Foreskin keratinocyte (primary cell): ENCODE measurements at places on chromosomes 5 and 9. TPM values are rescaled to one million over a fixed set of nuclear protein-coding genes. Genes with fewer than 3 reads are reported as not detected.

- no peak for DNase-seq
These were observed 16.3 kb upstream of the OLFM1 start for GRCh38 chr9:135070964-135071735.

GRCh38 chr5:158543539-158544387 lies 556.0 kb downstream of the EBF1 start:
- no peak for DNase-seq

GRCh38 chr9:28967226-28967625 lies 1393.9 kb upstream of the C9orf72 start:
- DNase-seq = no peak

- no peak for DNase-seq
These were observed 1.2 kb downstream of the RPS14 start for GRCh38 chr5:150448334-150448733.

GRCh38 chr9:98215271-98215670 lies 22.8 kb upstream of the CORO2A start:
- DNase-seq = no peak

DNA sequence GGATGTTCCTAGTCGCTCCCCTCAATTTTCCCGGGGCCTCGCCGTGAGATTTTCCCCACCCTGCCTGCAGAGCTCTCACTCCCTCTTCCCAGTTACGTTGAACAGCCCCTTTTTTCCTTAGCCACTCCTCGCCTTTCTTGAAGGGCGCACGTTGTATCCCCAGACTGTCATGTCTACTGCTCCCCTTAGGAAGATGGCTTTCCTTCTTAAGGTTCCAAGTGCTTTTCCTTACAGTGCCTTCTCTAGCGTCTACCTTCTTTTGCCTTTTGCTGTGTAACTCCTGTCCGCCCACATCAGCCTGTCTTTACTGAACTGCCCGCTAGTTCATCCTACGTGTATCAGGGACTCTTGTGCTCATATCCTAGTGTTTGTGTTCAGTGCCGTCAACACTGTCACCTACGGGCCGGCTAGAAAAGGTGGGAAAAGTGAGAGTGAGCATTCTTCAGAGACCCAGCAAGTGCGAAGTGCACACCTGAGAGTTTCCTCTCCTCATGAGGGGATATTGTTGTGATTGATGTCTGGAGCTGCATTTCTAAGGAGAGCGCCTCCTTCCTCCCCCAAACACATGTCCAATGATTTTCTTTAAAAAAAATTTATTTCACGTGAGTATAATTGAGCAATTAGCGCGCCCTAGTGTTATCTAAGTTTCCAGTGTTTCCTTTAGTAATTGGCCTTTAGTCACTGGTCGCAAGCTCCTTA lies 764 bp downstream of the CAMLG start:
- peak; percentile 54 for DNase-seq

- no peak for DNase-seq
These were observed 10.6 kb downstream of the DIPK1B start for GRCh38 chr9:136722969-136723356.

DNA sequence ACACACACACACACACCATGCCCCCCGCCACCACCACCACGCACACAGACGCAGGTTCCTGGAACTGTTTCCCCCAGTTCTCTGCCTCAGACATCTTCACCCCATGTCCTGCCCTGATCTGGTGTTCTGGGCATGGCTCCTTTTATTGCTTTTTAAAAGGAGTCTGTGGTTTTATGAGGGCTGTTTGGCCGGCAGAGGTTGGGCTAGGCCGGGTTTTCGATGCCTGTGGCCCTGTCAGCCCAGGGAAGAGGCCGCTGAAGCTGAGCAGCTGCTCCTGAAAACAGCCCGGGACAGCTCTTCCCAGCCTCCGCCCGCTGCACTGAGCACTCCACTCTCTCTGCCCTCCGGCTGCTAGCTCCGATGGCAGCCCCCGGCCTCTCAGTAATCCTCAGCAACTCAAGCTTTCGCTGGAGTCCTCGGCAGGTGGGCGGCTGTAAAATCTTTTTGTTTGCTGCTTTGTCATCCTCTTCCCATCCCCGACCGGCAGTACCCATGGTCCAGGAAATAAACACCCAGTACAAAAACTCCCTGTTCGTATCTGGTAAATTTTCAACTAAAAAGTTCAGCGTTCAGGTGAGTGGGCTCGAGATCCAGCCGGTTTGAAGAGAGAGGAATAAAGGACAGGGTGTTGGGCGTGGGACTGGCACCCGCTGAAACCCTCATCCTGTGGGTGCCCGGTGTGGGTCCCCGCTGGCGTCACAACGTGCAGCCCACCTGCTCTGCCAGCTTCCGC lies 103.0 kb upstream of the ERCC6L2 start:
- no peak for DNase-seq

DNA sequence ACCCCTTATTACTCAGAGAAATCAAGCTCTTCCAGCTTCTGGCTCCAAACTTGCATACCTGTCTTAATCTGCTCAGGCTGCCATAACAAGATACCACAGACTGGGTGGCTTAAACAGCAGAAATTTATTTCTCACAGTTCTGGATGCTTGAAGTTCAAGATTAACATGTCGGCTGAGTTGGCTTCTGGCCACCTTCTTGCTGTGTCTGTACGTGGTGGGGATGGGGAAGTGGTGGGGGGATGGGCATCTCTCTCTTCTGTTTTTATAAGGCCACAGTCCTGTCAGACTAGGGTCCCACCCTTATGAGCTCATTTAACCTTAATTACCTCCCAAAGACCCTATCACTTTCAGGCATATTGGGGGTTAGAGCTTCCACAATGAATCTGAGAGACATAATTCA lies 140.5 kb downstream of the SV2C start:
- no peak for DNase-seq

The ADAMTS19 gene
- total RNA-seq = 0.28 and 0.34 TPM in 2 replicates

The STPG3 gene
- not detected in 2 replicates for total RNA-seq

DNA sequence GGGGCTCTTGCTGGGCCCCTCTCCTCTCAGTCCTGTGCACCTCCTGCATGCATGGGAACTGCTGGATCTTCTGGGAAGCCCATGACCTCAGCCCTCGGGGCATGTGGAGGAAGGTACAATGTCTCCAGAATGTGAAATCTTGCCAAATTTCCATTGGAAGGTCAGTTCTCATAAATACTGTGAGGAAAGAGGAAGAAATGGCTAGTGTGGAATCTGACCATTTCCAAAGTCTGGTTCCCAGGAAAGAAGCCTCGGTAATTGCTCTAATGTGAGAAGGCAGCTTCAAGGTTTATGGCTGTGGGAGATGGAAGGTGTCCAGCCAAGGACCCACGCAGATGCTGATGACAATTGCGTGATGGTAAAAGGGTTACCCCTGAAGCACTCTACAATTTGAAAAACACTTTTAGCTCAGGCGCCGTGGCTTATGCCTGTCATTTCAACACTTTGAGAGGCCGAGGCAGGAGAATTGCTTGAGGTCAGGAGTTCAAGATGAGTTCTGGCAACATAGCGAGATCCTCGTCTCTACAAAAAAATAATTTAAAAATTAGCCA lies 8.1 kb upstream of the IL17B start:
- DNase-seq = no peak

The ADGRV1 gene
- 0.03 and 0.04 TPM in 2 replicates for total RNA-seq

The SLC25A2 gene
- not detected in 2 replicates for total RNA-seq

- no peak for DNase-seq
These were observed 355 bp downstream of the TLE4 start for GRCh38 chr9:79572032-79572607.

- DNase-seq = no peak
These were observed 8.7 kb upstream of the JAKMIP2 start for GRCh38 chr5:147791181-147791580.

The NUTM2G gene
- not detected in 2 replicates for total RNA-seq

The SAXO1 gene
- not detected in 2 replicates for total RNA-seq

DNA sequence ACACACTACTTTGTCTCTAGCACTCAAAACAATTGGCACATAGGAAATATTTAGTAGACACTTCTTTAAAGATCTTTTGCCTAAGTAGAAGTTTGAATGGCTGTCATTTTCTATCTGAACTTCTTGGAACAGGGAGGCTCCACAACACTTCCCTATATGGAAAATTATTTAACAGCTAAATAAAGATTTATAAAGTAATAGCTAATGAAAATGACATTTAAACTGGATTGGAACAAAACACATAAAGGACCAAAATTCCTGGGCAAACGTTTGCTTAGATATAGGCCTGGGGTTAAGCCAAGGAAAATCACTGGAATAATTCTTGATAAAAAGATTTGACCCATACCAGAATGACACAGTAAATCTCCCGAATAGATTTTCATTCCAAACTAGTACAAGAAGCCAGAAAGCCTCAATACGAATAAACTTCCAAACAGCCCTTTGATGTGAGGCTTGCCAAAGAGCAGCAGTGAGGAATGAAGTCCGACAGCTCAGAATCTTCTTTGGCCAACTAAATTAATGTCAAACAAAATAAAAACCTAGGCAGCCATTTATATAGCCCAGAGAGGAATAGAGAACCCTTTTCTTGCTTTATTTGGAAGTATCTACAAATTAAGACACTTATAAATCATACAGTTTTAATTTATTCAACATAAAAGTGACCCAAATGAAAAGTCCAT lies 20.3 kb upstream of the RNF180 start:
- DNase-seq = no peak

GRCh38 chr5:170473642-170474041 lies 30.2 kb upstream of the KCNIP1 start:
- DNase-seq = no peak

DNA sequence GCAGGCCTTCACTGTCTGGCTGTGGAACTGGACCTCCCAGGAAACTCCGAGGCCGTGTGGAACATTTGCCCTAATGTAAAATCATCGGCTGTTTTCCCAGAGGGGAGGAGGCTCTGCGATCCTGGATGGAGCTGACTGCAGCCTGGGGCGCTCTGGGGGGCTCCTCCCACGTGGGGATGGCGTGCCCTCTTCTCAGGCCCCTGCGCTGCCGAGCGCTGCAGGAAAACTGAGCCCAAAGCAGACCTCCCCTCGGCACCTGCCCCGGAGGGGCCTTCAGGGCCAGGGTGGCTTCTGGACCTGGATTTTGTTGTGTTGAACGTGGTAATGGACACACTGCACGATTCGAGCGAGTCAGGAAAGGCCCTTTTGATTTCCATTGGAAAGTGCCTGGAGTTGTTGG lies 23.9 kb downstream of the HNRNPH1 start:
- DNase-seq = no peak

- DNase-seq = no peak
These were observed 334.3 kb upstream of the TRPC7 start for GRCh38 chr5:136699651-136700050.

DNA sequence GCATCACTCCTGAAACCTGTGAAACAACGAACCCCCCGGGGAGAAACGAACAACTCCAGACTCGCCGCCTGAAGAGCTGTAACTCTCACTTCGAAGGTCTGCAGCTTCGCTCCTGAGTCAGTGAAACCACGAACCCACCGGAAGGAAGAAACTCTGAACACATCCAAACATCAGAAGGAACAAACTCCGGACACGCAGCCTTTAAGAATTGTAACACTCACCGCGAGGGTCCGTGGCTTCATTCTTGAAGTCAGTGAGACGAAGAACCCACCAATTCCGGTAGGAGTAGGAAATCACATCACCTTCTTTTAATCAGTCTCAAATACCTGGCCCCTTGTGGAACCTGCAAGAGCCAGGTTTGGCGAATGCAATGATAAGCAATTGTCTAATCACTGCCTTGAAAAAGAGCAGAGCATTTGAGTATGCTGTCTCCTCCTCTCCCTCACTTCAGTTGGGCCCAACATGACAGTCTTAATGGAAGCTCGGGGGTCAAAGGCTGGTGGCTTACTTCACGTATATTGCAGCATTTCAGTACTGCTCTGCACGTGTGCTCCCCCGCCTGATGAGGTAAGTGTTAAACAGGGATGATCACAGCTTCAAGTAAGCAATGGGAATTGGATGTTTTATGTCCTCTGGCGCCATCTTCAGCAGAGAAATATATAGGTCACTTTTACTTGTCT lies 473 bp downstream of the IRGM start:
- DNase-seq = peak; percentile 77

DNA sequence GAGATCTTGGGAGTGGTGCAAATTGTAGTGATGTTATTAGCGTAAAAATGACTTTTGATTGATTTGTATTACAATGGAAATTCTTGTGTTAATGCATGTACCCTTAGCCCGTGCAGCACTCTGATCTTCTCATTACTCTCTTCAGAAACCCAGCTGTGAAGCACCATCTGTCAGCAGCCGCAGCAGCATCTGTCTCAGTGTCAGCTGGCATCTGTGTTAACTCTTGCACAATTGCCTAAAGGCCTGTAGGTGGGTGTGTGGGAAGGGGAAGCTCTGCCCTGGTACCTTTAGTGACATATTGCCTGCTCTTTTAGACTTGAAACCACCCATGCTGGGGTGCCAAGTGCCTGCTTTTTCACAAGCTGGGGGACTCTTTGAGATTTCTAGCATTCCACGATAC lies 101.3 kb downstream of the FBXL7 start:
- no peak for DNase-seq

The MCC gene
- total RNA-seq = 35.9 and 36.2 TPM in 2 replicates

The COL15A1 gene
- total RNA-seq = not detected in 2 replicates

DNA sequence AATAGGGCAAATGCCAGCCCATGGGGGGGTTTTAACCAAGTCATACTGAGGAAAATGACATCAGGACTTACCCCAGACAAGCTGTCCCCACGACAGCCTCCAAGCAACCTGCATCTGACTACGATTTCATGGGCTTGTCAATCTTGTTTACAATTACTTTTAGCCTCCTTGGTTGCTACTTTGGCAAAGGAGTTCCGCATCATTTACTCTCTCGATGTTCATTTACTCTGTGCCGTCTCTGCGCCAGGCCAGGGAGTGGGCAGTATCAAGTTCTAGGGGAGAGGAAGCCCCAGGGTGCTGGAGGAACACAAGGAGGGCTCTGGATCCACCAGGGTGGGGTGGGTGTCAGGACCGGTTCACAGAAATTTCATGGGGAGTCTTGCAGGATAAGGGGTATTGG lies 23.9 kb downstream of the PTPN3 start:
- DNase-seq = no peak

- no peak for DNase-seq
These were observed 139.4 kb upstream of the ANKH start for GRCh38 chr5:15010936-15011335.

GRCh38 chr9:21331676-21332402 lies 3.4 kb downstream of the KLHL9 start:
- DNase-seq = no peak

- no peak for DNase-seq
These were observed 8.6 kb downstream of the ITK start for GRCh38 chr5:157189223-157189622.

DNA sequence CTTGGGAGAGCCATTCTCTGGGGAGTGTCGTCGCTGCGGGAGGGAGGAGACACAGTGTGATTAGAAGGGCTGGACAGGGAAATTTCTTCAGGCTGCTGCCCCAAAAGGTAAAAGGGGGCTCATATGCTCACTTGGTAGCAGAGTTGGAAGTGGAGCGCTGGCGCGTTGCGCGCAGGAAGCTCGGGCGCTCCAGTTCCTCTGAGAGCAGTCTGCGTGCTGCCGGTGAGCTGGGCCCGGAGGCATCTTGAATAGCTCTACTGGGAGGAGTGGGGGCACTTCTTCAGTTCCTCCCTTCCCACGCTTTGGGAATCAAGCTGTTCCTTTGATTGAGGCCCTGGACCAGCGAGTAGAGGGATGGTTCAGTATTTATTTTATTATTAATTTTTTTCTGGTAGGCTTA lies 2.7 kb downstream of the RXFP3 start:
- DNase-seq = no peak

GRCh38 chr5:35092703-35093102 lies 45.0 kb upstream of the AGXT2 start:
- no peak for DNase-seq

The CDH9 gene
- total RNA-seq = not detected in 2 replicates
